ENCODE measurements at places on chromosomes 11 and 22.

DNA sequence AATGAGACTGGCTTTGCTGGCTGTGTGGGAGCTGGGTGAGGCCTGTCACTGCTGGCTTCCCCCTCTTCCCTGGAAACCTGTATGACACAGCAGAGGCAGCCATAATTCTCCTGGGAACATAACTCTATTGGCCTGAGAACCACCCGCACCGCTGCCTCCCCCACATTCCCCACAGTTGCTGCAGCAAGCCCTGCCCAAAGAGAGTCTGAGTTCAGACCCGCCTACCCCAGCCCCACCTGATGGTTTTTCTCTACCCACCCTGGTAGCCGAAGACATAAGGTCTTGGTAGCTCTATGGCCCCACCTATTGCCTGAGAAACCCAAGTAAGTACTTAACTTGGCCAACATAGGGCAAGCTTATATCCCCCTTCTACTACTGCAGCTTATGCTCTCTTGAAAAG lies 174.8 kb downstream of the C11orf91 start:
- no peak for DNase-seq

DNA sequence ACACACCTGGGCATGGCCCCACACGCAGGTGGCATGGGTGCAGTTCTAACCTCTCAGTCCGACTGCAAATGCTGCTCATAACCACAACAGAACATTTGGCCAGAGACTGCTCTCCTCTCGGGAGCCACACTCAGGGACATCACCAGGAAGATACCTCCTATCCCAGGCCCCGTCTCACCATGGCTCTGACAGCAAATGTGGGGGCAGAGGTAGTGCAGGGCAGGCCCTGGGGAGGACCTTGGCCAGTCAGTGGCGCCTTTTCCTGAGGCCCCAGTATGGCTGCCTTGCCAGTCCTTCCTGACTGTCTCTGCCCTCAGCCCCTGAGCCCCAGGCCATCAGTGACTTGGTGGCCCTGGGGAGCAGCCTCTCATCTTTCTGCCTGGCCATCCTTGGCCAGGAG lies 2.8 kb downstream of the KRTAP5-6 start:
- DNase-seq: no peak

DNA sequence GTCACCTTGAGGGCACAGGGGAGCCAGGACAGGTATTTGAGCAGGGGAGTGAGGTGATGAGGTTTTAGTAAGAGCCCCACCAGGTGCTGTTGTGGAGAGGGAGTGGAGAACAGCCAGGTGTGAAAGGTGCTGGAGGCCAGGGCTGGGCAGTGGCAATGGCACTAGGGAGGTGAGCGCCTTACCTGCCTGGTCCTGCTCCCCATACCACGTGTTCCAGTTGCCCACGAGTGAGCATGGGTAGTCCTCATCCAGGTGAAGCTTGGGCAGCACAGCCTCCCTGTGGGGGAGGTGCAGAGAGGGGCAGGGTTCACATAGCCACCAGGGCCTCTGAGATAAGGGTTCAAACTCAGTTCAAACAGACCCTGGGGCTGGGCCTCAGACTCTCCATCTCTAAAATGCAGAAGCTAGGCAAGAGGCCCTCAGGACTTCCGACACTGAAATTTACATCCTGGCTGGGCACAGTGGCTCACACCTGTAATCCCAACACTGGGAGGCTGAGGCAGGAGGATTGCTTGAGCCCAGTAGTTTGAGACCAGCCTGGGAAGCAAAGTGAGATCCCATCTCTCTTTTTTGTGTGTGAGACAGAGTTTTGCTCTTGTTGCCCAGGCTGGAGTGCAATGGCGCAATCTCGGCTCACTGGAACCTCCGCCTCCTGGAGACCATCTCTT lies 11.8 kb downstream of the NIPSNAP1 start:
- no peak for DNase-seq

DNA sequence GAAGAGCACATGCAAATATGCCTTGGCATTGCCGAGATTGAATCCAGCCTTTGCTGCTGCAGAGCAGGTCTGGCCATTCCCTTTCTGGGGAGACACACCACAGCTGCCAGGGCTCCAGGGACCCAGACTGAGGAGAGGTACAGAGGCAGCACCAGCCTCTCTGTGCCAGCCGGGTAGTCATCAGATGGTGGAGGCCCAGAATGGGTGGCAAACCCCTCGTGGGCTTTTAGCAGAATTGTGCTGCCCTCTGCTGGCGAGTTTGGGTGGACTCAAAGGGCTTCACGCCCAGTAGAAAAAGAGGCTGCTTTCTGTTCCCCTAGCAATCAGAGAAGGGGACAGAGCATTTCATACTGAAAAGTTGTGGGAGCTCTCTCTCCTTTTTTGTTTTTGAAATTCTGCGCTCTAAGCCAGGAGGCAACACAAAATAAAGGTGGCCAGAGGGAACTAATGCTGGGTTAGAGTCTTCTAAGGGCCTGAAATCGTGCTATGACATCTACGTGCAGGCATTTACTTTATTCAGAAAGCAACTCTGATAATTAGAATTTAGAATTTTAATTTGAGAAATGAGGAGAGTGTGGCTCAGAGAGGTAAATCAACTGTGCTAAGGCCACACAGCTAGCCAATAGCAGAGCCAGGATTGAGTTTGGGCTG lies 158.8 kb upstream of the NAV2 start:
- DNase-seq: peak; percentile 33

DNA sequence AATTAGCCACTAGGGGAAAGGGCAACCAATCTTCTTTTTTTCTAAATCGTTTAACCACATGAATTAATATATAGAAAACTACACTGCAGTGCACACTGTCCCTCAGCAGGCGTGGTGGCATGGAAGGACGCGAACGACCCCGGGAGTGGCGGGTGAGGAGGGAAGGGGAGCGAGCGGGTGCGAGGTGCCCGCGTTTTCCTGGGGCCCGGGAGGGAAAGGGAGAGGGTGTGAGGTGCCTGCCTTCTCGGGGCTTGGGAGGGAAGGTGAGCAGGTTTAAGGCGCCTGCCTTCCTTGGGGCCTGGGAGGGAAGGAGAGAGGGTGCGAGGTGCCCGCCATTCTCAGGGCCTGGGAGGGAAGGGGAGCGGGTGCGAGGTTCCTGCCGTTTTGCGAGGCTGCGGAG lies 765 bp downstream of the GAB4 start:
- no peak for DNase-seq

DNA sequence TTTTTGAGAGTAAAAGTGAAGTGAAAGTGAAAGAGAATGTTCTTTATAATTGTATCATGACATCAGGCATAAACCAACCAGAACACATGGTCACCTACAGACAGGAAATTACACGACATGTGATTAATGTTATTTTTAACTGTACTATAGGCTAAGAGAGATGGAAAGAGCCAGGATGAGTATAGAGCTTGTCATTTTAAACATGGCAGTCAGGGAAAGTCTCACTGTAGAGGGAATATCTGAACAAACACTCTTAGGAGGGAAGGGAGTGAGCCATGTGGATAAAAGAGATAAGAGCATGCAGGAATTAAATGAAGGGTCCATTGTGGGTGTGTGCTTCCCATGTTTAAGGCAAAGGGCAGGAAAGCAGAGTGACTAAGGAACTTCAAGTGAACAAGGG lies 599.1 kb upstream of the FAT3 start:
- DNase-seq: no peak

GRCh38 chr11:44507896-44508445 lies 57.5 kb upstream of the CD82 start:
- DNase-seq: no peak

- DNase-seq: no peak
Measured at GRCh38 chr22:50684986-50685385, 12.4 kb downstream of the SHANK3 start.

DNA sequence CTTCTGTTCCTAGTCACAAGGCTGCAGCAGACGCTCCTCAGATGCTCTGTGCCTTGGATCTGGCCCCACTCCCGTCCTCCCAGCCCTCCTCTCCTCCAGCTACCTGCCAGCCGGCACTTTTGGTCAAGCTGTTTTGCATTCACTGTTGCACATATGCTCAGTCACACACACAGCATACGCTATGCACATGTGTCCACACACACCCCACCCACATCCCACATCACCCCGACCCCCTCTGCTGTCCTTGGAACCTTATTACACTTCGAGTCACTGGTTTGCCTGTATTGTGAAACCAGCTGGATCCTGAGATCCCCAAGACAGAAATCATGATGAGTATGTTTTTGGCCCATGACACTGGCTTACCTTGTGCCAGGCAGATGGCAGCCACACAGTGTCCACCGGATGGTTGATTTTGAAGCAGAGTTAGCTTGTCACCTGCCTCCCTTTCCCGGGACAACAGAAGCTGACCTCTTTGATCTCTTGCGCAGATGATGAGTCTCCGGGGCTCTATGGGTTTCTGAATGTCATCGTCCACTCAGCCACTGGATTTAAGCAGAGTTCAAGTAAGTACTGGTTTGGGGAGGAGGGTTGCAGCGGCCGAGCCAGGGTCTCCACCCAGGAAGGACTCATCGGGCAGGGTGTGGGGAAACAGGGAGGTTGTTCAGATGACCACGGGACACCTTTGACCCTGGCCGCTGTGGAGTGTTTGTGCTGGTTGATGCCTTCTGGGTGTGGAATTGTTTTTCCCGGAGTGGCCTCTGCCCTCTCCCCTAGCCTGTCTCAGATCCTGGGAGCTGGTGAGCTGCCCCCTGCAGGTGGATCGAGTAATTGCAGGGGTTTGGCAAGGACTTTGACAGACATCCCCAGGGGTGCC lies 109.8 kb downstream of the BCR start:
- peak; percentile 44 for DNase-seq

DNA sequence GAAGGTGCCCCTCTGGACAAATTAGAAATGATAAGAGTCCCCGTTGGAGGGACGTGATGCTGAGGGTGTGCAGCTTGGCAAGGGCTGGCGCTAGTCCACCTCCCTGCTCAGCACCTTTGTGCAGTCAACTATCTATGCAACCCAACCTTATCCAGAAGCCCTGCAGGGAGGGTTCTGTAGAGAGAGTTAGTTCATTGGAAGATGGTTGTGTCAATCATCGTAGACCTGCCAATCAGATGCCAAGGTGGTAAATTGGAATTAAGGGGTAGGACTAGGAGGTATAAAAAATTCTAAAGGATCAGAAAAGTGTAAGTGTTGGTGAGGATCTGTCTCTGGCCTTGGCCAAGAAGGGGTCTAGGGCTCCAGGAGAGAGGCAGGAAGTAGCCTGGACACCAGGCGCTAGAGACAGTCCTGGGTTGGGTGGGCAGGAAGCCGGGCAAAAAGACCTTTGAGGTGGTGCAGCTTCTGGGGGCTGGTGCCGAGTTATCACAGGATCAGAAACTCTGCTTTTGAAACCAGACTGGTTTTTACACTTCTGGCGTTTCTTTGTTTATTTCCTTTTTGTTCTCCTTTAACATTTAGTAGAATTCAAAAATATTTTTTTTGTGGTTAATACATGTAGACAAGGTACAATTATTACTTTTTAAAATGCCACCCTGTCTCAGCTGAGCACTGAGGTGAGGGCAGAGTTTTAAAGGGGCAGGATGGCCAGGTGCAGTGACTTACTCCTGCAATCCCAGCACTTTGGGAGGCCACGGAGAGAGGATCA lies 1.6 kb downstream of the C1QTNF6 start:
- no peak for DNase-seq

DNA sequence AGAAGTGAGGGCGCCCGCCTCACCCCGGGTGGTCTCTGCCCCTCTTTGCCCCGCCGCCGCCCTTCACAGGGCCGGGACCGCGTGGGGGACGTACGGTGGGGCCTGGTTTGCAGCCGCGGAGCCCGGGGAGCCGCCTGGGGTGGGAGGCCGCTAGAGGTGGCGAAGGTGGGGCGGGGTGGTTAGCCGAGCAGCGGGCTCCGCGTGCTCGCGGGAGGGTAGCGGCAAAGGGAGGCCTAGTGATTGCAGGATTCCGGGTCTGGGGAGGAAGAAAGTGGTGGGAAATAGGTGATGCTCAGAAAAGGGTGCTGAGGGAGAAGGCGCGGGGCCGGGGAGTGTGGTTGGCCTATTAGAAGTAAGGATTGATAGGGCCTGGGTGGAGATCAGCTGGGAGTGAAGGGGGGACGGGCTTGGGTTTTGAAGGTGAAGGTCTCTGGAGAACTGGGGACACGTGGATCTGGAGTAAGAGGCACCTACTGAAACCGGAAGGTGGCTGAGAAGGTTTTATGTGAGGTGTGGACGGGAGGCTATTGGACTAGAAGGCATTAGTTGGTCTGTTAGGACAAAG lies 571 bp downstream of the FAR1 start:
- peak; percentile 17 for DNase-seq

- no peak for DNase-seq
Measured at GRCh38 chr22:45006111-45006963, 3.5 kb downstream of the PHF21B start.

DNA sequence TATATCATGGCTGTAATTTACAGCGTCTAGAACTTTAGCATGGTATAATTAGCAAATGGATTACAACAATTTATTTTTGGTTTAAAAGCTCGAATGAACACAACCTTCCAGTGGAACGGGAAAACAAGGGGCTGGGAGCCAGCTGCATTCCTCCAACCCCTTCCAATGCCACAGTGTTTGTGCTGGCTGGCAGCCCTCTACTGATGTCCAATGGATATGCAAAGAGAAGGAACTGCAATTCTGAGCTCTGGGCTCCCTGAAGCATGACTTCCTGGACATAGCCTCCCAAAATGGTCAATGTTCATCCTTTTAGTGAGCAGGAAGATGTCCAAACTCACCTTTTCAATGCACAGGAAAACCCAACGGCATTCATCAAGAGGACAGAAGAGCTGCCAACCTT lies 288.3 kb downstream of the TENM4 start:
- no peak for DNase-seq

DNA sequence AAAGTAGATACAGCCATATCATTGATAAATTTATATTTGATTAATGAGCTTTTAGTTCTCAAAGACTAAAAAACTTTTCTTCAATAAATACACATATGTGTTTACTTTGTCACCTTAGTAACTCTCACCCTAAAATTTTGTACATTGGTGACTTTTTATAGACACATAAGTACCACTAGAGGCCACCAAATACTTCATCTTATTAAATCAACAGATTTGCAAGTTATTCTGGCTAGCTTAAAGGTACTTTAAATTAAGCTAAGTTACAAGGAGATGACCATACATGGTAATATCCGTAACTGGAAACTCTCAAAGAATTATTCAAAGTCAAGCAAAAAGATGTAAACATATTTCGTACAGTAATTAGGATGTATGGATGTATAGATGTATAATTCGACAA lies 112.2 kb downstream of the SBF2 start:
- DNase-seq: no peak

DNA sequence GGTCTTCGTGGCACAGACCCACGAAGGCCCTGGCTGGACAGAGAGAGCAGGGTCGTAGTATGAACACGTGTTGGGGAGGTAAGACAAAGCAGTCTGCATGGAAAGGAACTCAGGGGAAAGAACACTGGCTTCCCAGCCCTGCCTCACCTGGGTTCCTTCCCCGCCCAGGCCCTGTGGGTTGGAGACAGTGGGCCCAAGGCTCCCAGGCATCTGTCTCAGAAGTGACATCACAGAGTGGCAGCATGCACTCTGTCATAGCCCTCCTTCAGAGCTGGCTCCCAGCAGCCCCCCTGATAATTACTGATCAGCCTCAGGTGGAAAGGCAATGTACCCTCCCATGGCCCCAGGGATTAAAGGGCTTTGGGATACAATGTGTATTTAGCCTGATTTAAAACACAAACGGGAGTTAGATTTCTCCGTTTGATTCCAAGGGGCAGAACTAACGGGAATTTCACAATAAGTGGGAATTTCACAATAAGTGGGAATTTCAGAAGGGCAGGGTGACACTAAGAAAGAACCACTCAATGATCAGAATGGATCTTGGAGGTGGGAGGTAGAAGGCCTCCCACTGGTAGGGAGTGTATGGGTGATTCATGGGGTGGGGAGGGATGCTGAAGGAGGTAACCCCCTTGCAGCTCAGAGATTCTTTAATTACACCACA lies 65.1 kb downstream of the SLC22A12 start:
- DNase-seq: no peak

GRCh38 chr11:126978911-126979310 lies 21.7 kb downstream of the KIRREL3 start:
- DNase-seq: no peak

- DNase-seq: no peak
Measured at GRCh38 chr11:64266339-64266738, 15.0 kb downstream of the PLCB3 start.
